ENCODE measurements at places on chromosomes 13 and 19. TPM values are rescaled to one million over a fixed set of nuclear protein-coding genes. Genes with fewer than 3 reads are reported as not detected.

Gene VWA8
- 22.7 TPM for polyA plus RNA-seq

Gene OR7E24
- not detected for polyA plus RNA-seq

Gene GRIN2D
- not detected for polyA plus RNA-seq

Gene MBD3L3
- polyA plus RNA-seq: not detected

Gene IGFLR1
- 1.0 TPM for polyA plus RNA-seq

Measured in Purkinje cell (primary cell).